ENCODE measurements at places on chromosomes 2 and 18. TPM values are rescaled to one million over a fixed set of nuclear protein-coding genes. Genes with fewer than 3 reads are reported as not detected.

UGT1A3 gene
- total RNA-seq = not detected

PCBP1 gene
- total RNA-seq = 569 TPM

CYP1B1 gene
- total RNA-seq = 2.4 TPM

LYG1 gene
- 0.35 TPM for total RNA-seq

XIRP2 gene
- total RNA-seq = not detected

MEIS1 gene
- 2.8 TPM for total RNA-seq
